ENCODE measurements at places on chromosomes 3 and 15.

GRCh38 chr3:137110392-137110996 lies 152.7 kb downstream of the IL20RB start:
- peak; percentile 4 for DNase-seq

DNA sequence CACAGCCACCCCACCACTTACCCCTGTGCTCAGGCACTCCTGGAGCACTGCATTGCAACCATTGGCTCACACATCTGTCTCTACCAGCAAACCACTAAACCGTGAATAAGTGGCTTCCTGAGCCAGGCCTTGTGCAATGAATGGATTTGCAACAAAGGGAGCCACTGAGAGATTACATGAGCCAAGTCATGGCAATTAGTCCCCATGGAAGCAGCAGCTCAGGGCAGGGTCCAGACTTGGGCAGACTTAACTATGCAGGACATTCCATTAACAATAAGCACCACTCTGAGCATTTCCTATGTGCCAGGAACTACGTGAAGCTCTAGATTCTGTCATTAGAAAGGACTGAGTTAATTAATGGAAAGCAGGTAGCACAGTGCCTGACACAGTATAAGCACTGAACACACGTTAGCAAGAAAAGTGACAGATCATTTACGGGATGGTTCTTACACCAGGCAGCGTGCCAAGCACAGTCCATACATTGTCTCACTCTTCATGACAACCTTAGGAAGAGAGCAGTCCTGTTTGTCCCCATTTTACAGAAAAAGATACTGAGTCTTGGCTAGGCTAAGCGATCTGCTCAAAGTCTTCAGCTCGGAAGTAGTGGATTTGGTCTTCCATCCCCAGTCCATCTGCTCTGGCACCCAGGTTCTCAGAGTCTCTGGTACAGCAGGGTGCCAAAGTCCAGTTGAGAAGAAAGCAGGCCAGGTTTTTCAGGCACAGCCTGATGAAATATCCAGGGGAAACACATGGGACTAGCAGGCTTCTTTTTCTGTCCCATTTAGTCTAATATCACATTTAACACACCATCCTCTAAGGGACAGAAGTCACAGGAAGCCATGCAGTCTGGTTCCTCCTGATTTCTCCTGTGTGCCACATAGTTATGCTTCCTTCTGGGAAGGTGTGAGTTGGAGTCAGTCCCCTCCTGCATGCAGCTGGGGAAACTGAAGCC lies 44.1 kb downstream of the LIPC start:
- DNase-seq: peak; percentile 73

- no peak for DNase-seq
Observed at GRCh38 chr3:99666201-99666600, 27.8 kb downstream of the COL8A1 start.

- no peak for DNase-seq
Observed at GRCh38 chr3:88460369-88460768, 310.6 kb downstream of the C3orf38 start.

DNA sequence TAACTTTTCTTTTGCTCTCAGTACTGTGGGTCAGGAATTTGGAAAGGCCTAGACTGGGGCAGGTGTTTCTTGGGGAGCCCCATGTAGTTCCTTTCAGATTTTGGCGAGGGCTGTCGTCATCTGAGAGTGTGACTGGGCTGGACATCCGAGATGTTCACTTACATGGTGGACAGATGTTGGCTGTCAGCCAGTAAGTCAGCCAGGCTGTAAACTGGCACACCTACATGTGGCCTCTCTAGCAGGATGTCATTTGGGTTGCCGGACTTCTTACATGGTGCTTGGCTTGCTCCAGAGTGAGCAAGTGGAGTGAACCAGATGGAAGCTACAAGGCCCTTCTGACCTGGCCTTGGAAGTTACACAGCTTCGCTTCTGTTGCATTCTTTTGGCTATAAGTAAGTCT lies 20.7 kb downstream of the TATDN2 start:
- DNase-seq: no peak

GRCh38 chr3:106184540-106185457 lies 316.0 kb upstream of the CBLB start:
- no peak for DNase-seq

DNA sequence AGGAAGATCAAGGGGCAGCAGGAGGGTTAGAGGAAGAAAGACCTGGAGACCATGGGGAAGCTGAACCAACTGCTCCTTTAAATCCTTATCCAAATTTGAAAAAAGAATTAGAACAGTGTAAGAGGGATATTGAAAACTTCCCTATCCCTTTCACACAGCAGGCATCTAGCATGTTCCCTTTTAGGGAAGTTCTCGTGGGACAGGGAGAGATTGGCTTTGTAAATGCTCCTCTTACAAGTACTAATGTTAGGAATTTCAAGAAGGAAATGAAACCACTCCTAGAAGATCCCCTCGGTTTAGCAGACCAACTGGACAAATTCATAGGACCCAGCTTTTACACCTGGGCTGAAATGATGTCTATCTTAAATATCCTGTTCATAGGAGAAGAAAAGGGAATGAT lies 41.5 kb downstream of the PPCDC start:
- no peak for DNase-seq

GRCh38 chr15:64527263-64527984 lies 67.0 kb downstream of the ZNF609 start:
- no peak for DNase-seq

DNA sequence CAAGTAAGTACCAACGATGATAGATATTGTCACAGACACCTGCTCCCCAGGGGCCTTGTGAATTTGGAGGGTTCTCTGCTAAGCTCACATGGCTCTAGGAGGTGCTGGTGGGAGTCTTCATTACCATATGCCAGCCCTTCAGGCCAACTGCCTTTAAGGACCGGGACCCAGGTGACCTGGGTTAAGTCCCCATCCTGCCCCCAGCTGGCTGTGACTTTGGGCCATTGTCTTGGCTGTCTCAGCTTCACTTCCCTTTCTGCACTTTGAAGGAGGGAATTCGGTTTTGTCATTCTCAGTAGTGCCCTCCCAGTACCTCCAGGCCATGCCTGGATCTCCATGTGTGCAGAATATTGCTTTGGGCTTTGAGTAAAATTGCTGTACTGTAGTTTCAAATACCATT lies 72.8 kb upstream of the ACAD9 start:
- DNase-seq: no peak

GRCh38 chr3:56988458-56989168 lies 71.9 kb upstream of the SPATA12 start:
- DNase-seq: peak; percentile 42

DNA sequence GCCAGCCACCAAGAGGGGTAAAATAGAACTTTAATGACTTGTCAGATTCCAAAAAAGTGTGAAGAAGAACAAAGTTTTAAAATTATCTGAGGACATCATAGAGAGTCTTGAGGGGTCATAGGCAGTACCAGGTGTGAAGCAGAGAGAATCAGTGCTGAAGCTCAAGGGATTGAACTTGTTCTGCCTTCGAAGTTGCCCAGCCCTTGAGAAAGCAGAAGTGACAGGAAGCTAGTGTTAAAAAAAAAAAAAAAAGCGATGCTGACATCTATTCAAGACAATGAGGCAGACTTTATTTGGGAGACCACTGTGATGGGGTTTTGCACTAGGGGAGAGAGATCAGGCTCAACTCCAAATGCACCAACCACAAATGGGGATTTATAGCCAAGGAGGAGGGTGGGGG lies 21.8 kb downstream of the FBXO22 start:
- no peak for DNase-seq

DNA sequence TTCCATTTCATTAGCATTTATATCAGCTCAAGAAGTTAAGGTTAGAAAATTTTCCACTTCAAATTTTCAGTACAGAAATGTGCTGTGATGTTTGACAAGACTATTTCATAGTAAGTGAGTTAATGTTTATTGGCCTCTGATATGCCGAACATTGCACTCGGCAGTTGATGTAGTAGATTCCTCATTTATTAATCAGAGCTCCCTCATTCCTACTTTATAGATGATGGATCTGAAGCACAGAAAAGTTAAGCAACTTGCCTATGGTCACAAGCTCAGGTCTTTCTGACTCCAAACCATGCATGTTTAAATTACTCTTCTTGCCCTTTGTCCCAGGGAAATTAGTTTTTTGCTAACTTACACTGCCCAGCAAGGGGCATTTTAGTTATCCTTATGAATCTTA lies 92.0 kb downstream of the ATG7 start:
- DNase-seq: no peak

DNA sequence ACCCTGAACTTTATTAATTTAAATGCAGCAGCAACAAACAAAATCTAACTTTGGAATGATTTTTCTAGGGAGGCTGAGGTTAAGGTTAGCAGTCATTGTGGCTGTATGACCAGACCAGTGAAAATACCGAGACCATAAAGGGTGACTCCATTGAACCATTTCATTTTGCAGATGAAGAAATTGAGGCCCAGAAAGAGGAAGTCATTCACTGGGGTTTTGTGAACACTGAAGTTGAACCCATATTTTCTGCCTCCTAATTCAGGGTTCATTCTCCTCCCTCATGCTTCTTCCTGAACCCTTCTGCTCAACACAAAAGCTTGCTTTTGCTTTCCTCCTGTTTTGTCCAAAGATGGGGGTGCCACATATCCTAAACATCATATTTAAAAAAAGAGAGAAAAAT lies 65.8 kb upstream of the PLCL2 start:
- no peak for DNase-seq

DNA sequence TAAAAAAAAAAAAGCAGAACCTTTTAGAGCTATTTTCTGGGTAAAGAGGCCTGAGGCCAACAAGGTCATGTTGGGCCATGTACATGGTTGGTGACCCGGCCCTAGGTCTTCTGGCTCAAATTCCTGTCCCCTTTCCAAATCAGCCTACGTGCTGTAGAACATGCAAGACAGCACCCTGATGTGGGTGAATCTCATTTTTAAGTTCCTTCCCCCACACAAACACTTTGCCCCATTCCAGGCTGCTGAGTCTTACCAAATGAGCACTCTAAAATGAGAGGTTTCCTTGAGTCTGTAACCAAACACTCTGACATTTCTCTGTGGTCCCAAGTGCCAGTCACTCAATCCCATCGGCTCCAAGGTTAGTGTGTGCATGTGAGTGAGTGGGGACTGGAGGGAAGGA lies 9.4 kb downstream of the BCL6 start:
- DNase-seq: no peak

- no peak for DNase-seq
Observed at GRCh38 chr3:184970186-184970585, 158.2 kb downstream of the VPS8 start.

DNA sequence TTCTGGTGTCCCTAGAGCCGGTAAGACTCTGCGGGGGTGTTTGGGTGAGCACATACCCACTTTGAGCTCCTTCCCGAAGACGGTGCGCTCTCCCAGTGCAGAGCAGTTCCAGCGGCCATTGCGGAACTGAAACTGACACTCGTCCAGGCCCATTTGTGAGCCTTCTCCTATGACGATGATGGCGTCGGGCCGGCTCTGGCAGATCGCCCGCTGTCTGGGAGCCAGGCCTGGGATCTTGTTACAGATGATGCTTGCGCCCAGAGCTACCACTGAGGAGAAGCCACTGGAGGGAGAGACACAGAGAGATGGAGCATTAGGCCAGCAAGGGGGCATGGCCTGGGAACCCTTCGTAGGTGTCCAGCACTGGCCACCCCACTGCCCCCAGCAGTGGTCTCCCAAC lies 5.0 kb downstream of the WNT7A start:
- DNase-seq: no peak

- DNase-seq: peak; percentile 66
Observed at GRCh38 chr3:49802719-49803464, at the start of gene INKA1. Gene INKA1 (plus strand): TSS chr3:49803261. CDS start chr3:49803393, 132 bp downstream.

DNA sequence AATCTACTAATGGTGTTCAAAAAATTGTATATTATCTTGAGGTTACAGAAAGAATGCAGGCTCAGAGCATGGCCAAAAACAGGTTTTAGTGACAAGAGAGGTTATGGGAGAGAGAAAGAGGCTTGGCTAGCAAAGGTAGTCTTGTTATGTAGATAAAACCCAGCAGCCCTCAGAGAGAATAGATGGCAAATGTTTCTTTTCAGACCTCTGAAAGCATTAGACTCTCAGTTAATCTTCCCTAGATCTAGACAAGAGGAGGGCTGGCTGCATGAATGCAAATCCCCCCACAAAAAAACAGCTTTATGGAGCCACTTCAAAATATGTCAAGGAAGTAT lies 62.2 kb downstream of the OSTN start:
- DNase-seq: no peak

- DNase-seq: peak; percentile 11
Observed at GRCh38 chr3:15327941-15328340, 4.4 kb downstream of the SH3BP5 start.

- DNase-seq: no peak
Observed at GRCh38 chr3:178200316-178200715, 335.9 kb upstream of the KCNMB2 start.

DNA sequence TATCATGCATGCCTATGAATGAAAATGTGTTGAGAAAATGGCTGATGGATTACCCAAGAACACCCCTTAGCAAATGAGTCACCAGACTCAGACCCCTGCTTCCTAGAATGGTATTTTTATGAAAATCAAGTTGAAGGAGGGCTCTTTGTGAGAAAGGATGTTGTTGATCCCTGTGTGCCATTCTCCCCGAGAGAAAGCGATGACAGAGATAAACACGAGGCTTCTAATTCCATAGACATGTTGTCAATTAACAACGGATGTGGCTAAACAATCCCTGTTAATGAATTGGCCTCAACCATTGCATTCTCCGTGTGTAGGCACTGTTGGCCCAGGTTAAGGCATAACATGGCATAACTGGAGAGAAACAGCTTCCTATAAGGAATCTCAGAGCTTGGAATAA lies 5.8 kb upstream of the OXTR start:
- DNase-seq: no peak

- no peak for DNase-seq
Observed at GRCh38 chr15:87142096-87142495, 1062.4 kb downstream of the AGBL1 start.

DNA sequence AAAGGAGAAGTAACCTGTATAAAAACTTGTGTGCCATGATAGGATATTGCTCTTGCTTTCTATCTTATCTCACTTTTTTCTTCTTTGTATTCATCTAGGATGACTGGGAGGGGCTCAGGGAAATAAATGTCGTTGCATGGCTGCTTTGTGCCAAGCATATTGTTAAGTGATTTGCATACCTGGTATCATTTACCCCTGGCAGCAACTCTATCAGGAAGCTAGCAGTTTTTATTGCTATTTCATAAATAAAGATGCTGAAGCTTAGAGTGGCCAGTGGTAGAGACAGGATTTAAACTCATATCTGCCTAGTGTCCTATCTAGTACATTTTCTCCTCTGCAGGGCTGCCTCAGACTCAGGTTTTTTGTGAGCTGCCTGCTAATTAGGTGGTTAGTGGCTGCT lies 253.3 kb downstream of the PTPRG start:
- no peak for DNase-seq

GRCh38 chr3:183396662-183397391 lies 31.6 kb downstream of the MCF2L2 start:
- DNase-seq: no peak
